ENCODE measurements at places on chromosomes 11 and 22. TPM values are rescaled to one million over a fixed set of nuclear protein-coding genes. Genes with fewer than 3 reads are reported as not detected.

- DNase-seq: no peak
- no peak overlapping the region for H3K4me3 ChIP-seq
- no peaks in the 10 kb centered on the region for H3K27me3 ChIP-seq
- no peak overlapping the region for H3K27ac ChIP-seq
- H3K36me3 ChIP-seq: no peaks in the 10 kb centered on the region
- H3K4me1 ChIP-seq: no peaks in the 10 kb centered on the region
Observed at GRCh38 chr11:112538534-112539280, 278.0 kb upstream of the PLET1 start.

DNA sequence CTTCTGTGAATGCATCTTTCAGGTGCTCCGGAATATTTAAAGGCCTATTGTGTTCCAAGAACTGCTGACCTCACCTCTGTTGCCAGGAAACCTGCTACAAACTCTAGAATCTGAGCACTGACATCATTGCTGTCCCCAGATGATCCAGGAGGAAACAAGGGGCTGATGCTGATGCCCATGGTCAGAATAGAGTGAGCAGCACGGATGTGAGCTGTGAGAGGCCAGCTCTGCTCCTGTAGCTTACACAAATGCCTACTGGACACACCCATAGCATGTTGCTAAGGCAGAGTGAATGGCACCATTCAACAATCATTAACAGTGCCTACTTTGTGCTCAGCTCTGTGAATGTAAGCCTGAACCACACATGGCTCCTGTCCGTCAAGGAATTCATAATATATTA, 276.7 kb upstream of the API5 start:
- no peaks in the 10 kb centered on the region for H3K4me1 ChIP-seq
- no peaks in the 10 kb centered on the region for H3K27me3 ChIP-seq
- H3K27ac ChIP-seq: no peak overlapping the region
- H3K36me3 ChIP-seq: no peaks in the 10 kb centered on the region
- DNase-seq: no peak

DNA sequence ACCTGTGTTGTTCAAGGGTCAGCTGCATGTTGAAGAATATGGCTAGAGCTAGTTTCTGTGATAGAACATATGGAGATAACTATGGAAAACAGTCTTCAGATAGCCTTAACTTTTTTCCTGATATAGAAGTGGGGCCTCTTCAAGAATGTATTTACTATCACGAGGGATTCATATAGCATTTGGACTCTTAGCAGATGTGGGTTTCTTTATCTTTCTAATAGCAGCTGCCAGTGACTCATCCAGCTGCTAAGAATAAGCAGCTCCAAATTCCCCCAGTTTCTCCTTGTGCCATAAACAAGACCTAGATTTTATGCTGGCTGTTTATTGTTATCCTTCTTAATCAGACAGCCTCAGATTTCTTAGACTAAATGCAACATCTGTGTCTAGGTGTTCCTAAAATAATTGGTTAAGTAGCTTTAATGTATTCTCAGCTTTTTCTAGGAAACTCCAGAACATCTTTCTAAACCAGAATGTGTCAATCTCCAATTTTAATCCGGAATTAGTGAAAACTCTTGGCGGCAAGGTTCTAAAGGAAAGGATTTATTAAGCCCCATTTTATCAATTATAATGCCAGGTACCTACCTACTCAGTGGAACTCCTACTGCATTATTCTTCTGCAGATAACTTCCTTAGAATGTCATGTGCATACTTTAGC, 119.8 kb downstream of the CSTPP1 start:
- H3K36me3 ChIP-seq: 0 out of 2 replicates have a peak, but pooled peaks cover 1% of the 10 kb centered on the region
- peaks cover 11% of the 10 kb centered on the region for H3K4me1 ChIP-seq
- H3K27ac ChIP-seq: no peak overlapping the region
- no peak for DNase-seq
- no peaks in the 10 kb centered on the region for H3K27me3 ChIP-seq

GRCh38 chr11:116117331-116118137, 613.3 kb upstream of the CADM1 start:
- H3K27ac ChIP-seq: no peak overlapping the region
- no peaks in the 10 kb centered on the region for H3K36me3 ChIP-seq

- no peak overlapping the region for H3K27ac ChIP-seq
- peaks cover 10% of the 10 kb centered on the region for H3K4me1 ChIP-seq
- H3K36me3 ChIP-seq: no peaks in the 10 kb centered on the region
- H3K27me3 ChIP-seq: no peaks in the 10 kb centered on the region
- DNase-seq: no peak
- no peak overlapping the region for H3K4me3 ChIP-seq
Observed at GRCh38 chr11:11141065-11141464, 212.0 kb downstream of the CSNK2A3 start.

DNA sequence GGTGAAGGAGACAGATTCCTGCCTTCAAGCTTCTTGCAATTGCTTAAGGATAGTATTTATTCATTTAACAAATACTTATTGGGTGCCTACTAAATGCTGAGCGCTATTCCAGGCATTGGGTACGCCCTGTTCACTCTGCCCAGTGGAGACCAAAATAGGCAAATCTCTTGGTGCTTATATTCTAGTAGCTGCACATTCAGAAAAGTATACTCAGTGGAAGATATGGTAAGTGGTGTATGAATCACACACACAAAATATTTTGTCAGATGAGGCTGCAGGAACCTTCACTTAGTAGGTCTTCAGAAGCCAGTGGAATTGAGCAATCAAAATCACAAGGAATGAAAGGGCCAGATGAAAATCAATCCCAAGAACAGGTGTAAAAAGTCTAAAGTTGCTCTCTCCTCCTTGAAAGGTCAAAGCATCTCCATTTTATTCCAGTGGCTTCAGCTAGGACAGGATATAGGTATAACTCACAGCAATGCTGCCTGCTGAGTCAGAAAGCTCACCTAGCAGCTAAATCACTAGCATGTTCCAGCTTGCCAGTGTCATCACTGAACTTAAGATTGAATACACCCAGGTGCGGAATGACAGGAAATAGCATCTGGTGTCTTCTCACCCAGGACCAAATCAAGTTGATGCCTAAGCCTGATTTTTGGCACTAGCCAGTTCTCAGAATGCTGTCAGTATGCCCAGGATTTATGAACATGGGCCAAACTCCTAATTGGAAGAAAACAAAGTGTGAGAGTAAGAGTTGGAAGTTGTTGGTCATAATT, 83.9 kb downstream of the AMOTL1 start:
- no peak for DNase-seq
- no peak overlapping the region for H3K27ac ChIP-seq
- no peaks in the 10 kb centered on the region for H3K27me3 ChIP-seq
- no peak overlapping the region for H3K4me3 ChIP-seq
- H3K4me1 ChIP-seq: no peaks in the 10 kb centered on the region

DNA sequence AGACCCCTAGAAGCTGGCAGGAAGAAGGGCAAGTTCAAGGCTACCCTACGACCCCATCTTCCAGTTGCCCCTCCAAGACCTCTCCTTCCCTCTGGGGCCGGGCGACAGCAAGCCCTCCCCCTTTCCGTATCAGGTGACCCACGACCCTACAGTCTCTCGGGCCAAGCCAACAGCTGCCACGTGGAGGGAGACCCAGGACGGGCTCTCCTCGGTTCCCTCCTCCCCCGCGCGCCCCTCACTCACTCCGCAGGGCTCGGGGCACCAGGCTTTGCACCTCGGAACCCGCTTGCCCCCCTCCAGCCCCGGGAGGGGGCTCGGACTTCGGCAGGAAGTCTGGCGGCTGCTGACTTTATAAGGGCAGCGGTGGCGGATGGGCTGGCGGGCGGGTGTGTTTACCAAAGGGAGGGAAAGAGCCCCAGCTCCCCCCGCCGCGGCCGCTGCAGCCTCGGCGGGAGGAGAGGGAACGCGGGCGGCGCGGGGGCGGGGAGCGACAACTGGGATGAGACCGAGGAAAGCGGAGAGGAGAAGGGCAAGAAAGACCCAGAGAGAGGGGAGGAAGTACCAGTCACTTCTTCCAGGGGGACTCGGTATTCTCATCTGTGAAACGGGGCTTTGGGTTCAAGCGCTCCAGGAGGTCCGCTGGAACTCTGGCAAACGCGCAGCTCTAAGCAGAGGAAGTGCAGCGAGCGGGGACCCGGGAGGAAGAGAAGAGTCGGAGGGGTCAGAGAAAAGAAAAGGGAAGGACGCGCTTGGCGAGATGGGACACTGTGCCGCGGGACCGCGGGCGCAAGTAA, 767 bp downstream of the SLC43A1 start:
- H3K27ac ChIP-seq: peak overlapping the region; percentile 82
- peak overlapping the region; percentile 76 for H3K4me3 ChIP-seq
- no peaks in the 10 kb centered on the region for H3K36me3 ChIP-seq
- no peaks in the 10 kb centered on the region for H3K27me3 ChIP-seq
- peaks cover 61% of the 10 kb centered on the region for H3K4me1 ChIP-seq

- H3K4me1 ChIP-seq: no peaks in the 10 kb centered on the region
- peak; percentile 2 for DNase-seq
- H3K36me3 ChIP-seq: no peaks in the 10 kb centered on the region
- no peak overlapping the region for H3K27ac ChIP-seq
- no peak overlapping the region for H3K4me3 ChIP-seq
- no peaks in the 10 kb centered on the region for H3K27me3 ChIP-seq
Observed at GRCh38 chr11:92266806-92267205, 42.2 kb downstream of the FAT3 start.

DNA sequence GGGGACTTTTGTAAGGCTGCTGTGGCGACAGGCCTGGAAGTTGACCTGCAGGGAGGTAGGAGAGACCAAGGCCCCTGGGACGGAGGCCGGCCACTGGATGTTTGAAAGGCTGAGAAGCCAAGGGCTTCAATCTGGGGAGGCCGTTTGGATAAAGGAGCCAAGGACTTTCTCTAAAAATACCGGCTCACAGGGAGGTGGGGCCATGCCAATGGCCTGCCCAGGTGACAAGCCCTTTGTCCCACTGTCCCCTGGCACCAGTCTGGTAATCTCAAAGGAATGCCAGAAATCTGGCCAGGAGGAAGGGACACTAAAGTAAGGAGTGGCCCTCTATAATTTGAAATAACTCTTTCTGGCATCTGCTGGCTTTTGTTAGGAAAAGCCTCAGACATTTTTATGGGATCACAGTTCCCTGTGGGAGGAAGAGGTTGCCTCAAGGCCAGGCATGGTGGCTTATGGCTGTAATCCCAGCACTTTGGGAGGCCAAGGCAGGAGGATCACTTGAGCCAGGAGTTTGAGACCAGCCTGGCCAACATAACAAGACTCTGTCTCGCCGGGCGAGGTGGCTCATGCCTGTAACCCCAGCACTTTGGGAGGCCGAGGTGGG, 1.9 kb upstream of the CHKA start:
- peak; percentile 75 for DNase-seq
- H3K27ac ChIP-seq: peak overlapping the region; percentile 98
- no peaks in the 10 kb centered on the region for H3K27me3 ChIP-seq
- peaks cover 1% of the 10 kb centered on the region for H3K36me3 ChIP-seq

GRCh38 chr11:78977009-78977408, 402.3 kb upstream of the NARS2 start:
- H3K4me1 ChIP-seq: no peaks in the 10 kb centered on the region
- H3K27me3 ChIP-seq: no peaks in the 10 kb centered on the region
- no peak for DNase-seq
- H3K36me3 ChIP-seq: no peaks in the 10 kb centered on the region
- no peak overlapping the region for H3K27ac ChIP-seq

DNA sequence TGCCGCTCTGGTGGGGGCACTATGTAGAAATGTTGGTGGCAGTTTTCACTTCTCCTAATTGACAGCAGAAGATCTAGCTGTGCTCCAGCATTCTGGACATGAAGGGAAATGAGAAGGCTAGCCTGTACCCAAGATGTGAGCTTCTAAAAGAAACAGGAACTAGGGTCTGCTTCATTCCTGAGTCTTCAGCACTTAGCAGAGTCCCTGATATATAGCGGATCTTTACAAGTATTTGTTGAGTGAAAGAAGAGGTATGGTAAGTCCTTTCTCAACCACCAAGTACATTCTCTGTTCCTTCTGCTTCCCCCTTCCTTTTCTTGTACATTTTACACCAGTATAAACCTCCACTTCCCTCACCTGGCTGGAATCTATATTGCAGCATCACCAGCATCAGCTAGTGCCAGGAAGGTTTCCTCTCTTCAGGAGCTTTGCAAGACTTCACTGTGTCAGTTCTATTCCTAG, 408.3 kb upstream of the CADM1 start:
- H3K36me3 ChIP-seq: no peaks in the 10 kb centered on the region
- no peak overlapping the region for H3K27ac ChIP-seq
- H3K4me1 ChIP-seq: no peaks in the 10 kb centered on the region
- no peak overlapping the region for H3K4me3 ChIP-seq
- no peaks in the 10 kb centered on the region for H3K27me3 ChIP-seq
- DNase-seq: no peak

DNA sequence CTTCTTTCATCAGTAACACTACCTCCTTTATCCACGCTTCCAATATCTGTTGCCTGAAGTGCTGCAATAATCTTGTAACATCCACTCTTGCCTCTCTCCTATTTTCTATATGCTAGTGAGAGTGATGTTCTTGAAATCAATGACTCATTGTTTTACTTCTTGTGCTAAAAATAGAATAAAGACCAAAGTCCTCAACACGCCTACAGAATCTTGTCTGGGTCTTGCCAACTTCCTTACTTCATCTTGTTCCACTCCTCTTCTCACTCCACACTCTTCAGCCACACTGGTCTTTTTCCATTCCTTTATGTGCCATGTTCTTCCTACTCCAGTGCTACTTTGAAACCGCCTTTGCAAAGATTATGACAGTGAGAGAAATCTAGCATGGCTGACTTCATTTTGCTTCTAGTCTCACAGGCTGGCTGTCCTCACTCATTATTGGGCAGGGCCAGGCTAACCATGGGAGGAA, 136.4 kb downstream of the CCDC81 start:
- H3K4me3 ChIP-seq: no peak overlapping the region
- no peaks in the 10 kb centered on the region for H3K27me3 ChIP-seq
- no peaks in the 10 kb centered on the region for H3K36me3 ChIP-seq
- no peak for DNase-seq
- peaks cover 50% of the 10 kb centered on the region for H3K4me1 ChIP-seq
- H3K27ac ChIP-seq: no peak overlapping the region

- DNase-seq: no peak
- no peaks in the 10 kb centered on the region for H3K4me1 ChIP-seq
- no peaks in the 10 kb centered on the region for H3K36me3 ChIP-seq
Observed at GRCh38 chr22:19664406-19664805, 49.9 kb upstream of the SEPTIN5 start.

GRCh38 chr11:118194835-118195627, 18.6 kb upstream of the SCN2B start:
- peak overlapping the region; percentile 78 for H3K27ac ChIP-seq
- no peaks in the 10 kb centered on the region for H3K36me3 ChIP-seq
- peaks cover 77% of the 10 kb centered on the region for H3K4me1 ChIP-seq
- no peaks in the 10 kb centered on the region for H3K27me3 ChIP-seq
- peak overlapping the region; percentile 41 for H3K4me3 ChIP-seq

OR4C11 gene
- total RNA-seq: not detected

KRTAP5-7 gene
- total RNA-seq: not detected

GP1BB gene
- total RNA-seq: not detected

MIOX gene
- total RNA-seq: 1.2 TPM

FGF19 gene
- total RNA-seq: not detected

FZD4 gene
- 46.5 TPM for total RNA-seq

LRRC56 gene
- total RNA-seq: 0.08 TPM

ALX4 gene
- total RNA-seq: not detected

CKAP5 gene
- 220 TPM for total RNA-seq

MS4A7 gene
- total RNA-seq: not detected

SSTR3 gene
- 0.64 TPM for total RNA-seq

Data from HepG2 (cell line).